ENCODE measurements at places on chromosomes 11 and 22.

- no peak for DNase-seq
Observed at GRCh38 chr11:112455791-112456190, 195.1 kb upstream of the PLET1 start.

GRCh38 chr22:50498322-50498890 lies 9.1 kb downstream of the LMF2 start:
- peak; percentile 63 for DNase-seq

GRCh38 chr11:18563090-18563730 lies 25.3 kb downstream of the UEVLD start:
- no peak for DNase-seq

- no peak for DNase-seq
Observed at GRCh38 chr11:27458182-27458581, 14.4 kb downstream of the LGR4 start.

DNA sequence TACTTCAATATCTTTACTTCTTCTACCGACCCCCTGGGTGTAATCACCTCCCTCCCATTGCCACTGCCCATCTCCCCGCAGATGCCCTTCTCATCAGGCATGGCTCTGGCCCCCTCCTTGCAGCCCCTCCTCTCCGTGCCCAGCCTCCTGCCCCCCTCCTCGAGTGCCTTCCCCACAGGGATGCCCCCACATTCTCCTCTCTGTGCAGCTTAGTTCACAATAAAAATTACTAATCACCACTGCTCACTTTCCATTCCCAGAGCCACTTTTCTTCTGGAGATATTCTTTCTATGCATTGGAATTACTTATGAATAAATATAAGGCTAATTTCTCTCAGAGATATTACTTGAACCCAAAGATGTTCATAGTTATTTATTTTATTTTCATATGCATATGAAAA lies 22.1 kb downstream of the IFITM10 start:
- no peak for DNase-seq

DNA sequence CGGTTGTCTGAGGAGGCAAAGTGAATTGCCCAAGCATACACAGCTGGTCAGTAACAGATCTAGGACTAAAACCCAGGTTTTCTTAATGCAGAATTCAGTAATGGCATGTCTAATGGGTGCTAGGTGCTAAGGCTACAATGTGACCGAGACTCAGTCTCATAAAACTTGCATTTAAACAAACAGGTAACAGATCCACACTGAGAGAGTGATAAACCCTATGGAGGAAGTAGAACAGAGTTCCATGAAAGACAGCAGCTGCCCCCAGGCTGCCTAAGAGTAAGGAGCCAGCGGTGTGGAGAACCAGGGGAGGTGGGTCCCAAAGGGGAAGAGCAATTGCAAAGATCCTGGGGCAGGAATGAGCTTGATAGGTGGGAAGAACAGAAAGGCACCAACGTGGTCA lies 27.3 kb downstream of the MMP13 start:
- DNase-seq = no peak

DNA sequence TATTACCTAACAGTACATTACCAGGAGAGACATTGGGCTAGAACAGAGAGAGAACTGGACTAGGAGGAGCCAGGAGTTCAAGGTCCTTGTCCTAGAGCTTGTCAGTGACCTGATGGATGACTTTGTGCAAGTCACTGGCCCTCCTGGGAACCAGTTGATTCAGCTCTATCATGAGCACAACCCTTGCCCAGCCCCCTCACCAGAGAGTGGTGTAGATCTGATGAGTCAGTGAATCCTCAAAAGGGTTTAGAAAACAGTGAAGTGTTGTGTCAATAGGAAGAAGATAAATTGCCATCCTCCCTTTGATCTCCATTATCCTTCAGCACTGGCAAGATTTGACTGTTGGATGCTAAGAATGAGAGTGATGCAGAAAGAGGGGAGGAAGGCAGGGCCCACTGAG lies 24.3 kb downstream of the NEU3 start:
- DNase-seq = no peak

GRCh38 chr11:134669796-134670195 lies 257.8 kb upstream of the B3GAT1 start:
- no peak for DNase-seq

- DNase-seq = peak; percentile 26
Observed at GRCh38 chr22:46454504-46455269, 82.7 kb downstream of the CELSR1 start.

DNA sequence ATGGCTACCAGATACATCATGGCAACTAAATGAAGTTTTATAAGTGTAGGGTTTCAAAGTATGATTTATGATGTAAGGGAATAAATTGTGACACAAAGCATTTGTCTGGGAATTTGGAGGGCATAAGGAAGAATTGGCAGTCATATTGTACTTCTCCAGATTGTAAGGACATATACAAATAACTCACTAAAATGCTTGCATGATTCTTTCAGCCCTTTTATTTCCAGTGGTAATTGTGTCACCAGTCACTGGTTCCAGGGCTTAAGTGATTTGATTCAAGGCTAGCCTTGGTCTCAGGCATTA lies 299.4 kb upstream of the ANO5 start:
- no peak for DNase-seq

GRCh38 chr22:19514831-19515565 lies 9.2 kb downstream of the CLDN5 start:
- no peak for DNase-seq

- DNase-seq = no peak
Observed at GRCh38 chr11:16403448-16403803, 47.1 kb upstream of the SOX6 start.

- no peak for DNase-seq
Observed at GRCh38 chr11:129012880-129013279, 70.2 kb upstream of the TP53AIP1 start.

- peak; percentile 86 for DNase-seq
Observed at GRCh38 chr11:12076840-12077534, 33.4 kb upstream of the MICAL2 start.

DNA sequence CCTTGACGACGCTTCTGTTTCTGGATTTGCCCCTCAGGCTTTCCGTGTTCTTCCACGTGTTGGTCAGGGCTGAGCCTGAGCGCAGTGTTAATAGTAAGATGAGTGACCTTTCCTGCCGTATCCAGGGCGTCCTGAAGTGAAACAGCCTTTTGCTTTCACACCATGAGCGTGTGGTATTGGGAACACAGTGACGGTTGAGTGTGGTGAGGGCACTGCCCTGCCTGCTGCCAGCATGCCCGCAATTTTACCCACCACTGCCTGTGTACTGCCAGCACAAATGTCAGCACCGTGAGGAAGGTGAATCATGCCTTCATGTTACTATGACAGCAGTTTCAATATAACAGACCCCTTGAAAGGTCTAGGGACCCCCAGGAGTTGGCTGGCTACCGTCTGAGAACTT lies 217.1 kb downstream of the TBC1D22A start:
- no peak for DNase-seq

- DNase-seq = no peak
Observed at GRCh38 chr11:57438345-57439285, 11.7 kb upstream of the SLC43A3 start.

GRCh38 chr11:87861030-87861429 lies 314.2 kb downstream of the RAB38 start:
- DNase-seq = no peak

- no peak for DNase-seq
Observed at GRCh38 chr11:4211991-4212390, 117.4 kb downstream of the RRM1 start.

- DNase-seq = no peak
Observed at GRCh38 chr11:44189986-44190882, 94.8 kb downstream of the EXT2 start.

DNA sequence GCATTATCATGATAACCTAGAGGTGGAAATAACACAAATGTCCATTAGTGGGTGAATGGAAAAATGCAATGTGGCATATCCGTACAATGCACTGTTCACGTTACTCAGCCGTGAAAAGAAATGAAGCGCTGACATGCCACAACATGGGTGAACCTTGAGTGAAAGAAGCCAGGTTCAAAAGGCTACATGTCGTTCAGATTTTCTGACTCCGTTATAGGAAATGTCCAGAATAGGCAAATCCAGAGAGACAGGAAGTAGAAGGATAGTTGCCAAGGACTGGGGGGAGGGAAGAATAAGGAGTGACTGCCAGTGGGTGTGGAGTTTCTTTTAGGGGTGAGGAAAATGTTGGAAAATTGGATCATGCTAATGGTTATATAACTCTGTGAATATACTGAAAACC lies 133.8 kb downstream of the ATXN10 start:
- no peak for DNase-seq

- no peak for DNase-seq
Observed at GRCh38 chr22:49869086-49869830, 15.6 kb downstream of the ZBED4 start.

GRCh38 chr11:121520243-121521144 lies 67.7 kb upstream of the SORL1-AS1 start:
- DNase-seq = no peak

DNA sequence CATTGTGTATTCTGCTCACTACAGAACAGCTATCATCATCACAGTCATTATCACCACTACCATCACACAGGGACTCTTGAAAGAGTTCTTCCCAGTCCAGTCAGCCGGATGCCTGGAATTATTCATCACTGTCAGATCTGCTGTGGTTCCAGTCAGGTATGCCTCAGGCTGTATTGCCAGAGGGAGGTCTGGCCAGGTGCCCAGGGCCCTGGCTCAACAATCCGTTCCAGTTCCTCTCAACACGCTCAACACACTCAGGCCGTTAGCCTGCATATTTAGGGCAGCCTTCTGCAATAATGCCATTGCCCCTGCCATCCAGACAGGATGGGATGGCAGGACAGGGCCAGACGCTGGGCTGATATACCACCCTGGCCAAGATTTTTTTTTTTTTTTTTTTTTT lies 28.6 kb upstream of the RASL10A start:
- DNase-seq = peak; percentile 96

DNA sequence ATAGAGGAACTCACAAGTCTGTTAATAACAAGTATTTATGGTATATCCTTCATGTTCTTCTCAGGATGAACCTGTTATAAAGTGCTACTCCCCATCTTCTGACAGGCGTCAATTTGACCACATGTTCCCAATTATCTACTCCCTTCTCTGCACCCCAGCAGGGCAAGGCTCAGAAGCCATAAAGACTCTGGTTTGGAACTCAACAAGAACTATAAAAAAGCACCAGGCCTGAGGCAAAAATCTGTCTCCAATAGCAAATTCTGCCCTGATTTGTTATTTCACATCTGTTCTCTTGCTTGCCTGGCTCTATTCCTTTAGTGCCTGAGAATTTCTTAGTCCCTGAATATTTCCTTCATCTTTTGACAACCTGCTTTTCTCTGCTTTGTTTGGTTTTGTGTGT lies 618.2 kb upstream of the KIRREL3 start:
- DNase-seq = no peak

- DNase-seq = no peak
Observed at GRCh38 chr11:120819003-120819402, 204.9 kb upstream of the TBCEL start.

DNA sequence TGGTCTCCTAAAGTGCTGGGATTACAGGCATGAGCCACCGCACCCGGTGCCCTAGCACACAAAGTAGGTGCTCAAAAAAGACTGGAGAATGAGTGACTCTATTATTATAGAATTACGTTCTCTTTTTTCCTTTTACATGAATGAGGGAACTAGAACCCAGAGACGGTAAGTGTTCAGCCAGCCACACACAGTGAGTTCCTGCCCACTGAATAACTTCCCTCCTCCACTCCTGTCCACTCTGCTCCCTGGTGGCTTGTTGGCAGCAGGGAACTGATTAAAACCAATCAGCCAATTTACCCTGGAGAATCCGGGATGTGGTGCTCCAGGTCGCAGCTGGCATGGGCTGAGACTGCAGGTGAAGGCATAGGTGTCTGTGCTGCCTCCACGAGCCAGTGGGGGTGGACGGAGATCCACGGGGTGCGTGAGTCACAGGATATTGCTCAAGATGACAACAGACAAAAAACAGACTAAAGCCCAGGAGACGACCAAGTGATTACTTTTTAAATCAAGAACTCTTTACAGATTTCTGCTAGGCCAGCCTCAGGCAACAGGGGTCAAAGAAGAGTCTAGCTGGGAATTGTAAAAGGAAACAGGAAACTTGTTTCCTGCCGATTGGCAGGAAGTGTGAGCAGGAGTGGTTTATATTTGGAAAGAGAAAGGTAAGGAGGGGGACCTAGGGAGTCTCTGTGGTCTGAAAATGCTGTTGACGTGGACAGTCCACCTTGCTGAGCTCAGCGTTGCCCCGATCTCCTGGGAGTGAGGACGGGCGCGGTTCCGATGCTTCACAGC lies 95.2 kb upstream of the TP53I11 start:
- peak; percentile 30 for DNase-seq

DNA sequence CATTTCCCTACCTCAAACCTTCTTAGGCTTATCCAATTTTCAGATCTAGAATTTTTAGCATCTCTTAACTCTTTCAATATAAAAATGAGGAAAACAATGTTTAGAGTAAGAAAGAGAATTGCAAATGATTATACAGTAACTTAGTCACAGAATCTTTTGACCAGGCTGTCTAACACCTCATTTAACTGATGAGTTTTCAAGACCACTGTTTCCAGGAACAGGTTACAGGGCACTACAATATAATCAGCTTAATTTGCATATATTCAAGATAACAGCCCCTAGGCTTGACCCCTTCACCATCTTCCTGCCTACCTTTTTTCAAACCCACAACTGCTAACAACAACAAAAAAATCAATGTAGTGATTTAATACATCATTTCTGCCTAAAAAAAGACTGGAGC lies 12.7 kb downstream of the NUMA1 start:
- no peak for DNase-seq

- no peak for DNase-seq
Observed at GRCh38 chr11:128416976-128417375, 170.4 kb downstream of the ETS1 start.

GRCh38 chr11:35016916-35017315 lies 100.5 kb downstream of the PDHX start:
- DNase-seq = no peak

GRCh38 chr11:66251809-66252208 lies 16.6 kb upstream of the RAB1B start:
- no peak for DNase-seq

DNA sequence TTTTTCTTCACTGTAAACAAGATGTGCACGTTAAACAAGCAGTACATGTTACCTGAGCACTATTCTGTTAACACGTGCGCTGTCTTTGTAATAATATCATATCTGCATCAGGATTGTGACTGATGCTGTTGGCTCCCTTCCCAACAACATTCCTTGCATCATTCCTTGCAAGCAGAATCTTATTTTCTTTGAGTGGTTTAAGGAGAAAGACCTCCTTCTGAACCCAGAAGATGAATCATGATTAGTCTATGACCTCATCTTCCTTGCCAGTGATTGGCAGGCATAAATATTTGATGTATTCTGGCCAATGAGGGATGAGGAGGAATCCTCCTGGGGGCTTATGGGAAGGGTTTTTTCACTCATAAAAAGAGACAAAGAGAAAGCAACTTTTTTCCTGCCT lies 46.2 kb downstream of the C11orf71 start:
- DNase-seq = peak; percentile 94

GRCh38 chr11:90661233-90661632 lies 438.4 kb upstream of the CHORDC1 start:
- no peak for DNase-seq
